Dorsolateral prefrontal cortex (tissue), 122 donors: ENCODE measurements at places on chromosomes 13 and 19.

DNA sequence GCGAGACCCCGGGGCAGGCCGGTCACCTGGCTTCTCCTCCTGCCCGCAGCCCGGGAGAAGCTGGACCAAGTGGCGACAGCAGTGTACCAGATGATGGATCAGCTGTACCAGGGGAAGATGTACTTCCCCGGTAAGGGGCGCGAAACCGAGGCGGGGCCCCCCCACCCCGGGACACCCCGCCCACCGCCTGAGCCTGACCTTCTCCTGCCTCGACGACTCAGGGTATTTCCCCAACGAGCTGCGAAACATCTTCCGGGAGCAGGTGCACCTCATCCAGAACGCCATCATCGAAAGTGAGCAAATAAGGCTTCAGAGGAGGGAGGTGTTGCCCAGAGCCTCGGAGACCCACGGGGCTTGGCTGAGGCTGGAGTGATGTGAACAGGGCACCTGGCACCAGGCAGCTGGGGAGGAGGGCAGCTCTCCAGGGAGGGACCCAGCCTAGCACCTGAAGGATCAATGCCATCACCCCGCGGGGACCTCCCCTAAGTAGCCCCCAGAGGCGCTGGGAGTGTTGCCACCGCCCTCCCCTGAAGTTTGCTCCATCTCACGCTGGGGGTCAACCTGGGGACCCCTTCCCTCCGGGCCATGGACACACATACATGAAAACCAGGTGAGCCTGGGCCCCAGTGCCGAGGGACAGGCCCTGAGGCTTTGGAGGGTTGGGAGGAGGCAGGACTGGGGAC, 629 bp downstream of the IZUMO4 start:
- DNase-seq: no peak

DNA sequence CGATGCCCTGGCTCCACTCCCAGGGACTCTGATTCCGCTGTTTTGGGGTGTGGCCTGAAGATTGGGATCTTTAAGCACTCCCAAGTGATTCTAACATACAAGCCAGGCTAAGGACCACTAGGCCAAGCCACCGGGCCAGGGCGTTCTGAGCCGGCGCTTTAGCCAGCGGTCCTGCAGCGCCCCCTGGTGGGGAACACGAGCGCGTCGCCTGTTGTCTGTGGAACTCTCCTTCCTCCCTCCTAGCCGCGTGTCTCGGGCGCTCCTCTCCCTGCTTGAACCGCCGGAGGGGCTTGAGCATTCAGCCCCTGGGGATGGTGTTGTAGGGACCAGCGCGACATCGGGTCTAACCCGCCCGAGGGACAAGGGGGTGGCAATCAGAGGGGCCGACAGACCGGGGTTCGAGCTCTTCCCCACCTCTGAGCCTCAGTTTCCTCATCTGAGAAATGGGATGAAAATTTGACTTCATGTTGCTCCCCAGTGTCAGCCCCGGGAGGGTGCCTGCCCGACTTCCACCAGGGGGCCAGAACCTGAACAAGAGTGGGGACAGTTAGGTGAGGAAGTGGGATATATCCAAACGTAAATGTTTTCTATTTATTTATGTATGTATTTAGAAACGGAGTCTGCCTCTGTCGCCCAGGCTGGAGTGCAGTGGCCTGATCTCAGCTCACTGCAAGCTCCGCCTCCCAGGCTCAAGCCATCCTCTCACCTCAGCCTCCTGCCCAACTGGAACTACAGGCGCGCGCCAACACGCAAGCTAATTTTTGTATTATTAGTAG, 18.0 kb upstream of the PNMA8B start:
- peak; percentile 86 for DNase-seq

GRCh38 chr13:19071161-19071936, 110.3 kb downstream of the TUBA3C start:
- no peak for DNase-seq

DNA sequence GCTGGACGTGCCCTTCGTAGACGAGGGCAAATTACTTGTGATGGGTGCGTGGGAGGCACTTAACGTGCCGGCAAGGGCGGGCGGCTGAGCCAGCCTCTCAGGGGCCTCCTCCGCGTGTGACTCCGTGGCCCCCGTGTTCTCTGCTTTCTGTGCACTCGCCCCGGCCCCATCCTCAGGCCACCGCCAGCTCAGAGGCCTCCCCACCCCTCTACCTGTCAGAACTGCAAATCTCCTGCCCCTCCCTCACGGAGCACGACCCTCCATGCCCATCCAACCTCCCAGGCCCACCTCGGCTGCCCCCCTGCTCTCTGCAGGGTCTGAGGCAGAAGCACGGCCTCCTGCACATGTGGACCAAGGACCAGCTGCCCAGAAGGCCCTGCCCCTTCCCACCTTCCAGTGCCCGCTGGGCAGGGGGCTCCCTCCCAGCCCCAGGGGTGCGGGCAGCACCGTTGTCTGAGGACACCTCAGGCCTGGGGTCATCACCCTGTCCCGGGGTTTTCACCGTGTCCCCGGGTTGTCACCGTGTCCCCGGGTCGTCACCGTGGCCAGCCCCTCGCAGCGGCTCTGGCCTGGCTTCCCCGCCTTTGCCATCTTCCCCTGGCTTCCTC, 44.5 kb downstream of the TMEM255B start:
- no peak for DNase-seq

DNA sequence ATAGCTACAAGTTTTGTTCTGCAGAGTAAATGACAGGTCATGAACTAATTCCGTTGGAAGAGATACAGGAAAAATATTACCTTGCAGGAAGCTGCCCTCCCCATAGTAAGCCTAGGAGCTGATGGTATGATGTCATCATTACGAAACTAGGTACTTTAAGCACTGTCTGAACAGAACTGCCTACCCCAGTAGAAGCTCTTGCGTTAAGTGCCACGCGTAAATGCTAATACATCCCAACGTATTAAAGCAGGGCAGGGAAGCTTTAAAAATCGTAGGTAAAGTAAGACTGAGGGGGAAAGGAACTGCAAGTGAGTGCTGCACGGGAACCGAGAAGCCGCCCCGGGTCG, 572 bp downstream of the UGGT2 start:
- DNase-seq: no peak

DNA sequence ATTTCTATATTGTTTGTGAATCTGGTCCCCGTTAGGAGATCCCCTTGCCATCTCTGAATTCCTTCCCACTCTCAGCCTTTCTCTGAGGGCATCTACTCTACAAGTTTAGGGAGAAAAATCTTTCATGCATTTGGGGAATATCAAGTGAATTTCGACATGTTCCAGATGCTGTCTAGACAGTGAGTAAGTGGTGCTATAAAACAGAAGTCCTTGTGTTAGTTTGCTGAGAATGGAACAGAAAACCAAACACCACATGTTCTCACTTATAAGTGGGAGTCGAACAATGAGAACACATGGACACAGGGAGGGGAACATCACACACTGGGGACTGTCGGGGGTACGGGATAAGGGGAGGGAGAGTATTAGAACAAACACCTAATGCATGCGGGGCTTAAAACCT, 5.1 kb downstream of the OR7A10 start:
- DNase-seq: no peak

DNA sequence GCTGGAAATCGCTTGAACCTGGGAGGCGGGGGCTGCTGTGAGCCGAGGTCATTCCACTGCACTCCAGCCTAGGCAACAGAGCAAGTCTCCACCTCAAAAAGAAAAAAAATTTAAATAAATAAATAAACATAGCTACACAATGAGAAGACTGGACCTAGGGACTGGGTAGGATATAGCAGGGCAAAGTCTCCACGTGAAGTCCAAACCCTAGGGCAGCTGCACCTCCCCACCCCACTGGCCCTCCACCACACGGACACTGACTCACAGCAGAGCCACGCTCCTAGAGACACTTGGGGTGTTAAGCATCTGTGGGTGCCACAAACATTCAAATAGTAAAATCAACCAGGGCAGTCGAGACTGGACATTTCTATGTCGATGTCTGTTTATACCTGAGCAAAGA, 7.1 kb downstream of the LATS2 start:
- DNase-seq: no peak

DNA sequence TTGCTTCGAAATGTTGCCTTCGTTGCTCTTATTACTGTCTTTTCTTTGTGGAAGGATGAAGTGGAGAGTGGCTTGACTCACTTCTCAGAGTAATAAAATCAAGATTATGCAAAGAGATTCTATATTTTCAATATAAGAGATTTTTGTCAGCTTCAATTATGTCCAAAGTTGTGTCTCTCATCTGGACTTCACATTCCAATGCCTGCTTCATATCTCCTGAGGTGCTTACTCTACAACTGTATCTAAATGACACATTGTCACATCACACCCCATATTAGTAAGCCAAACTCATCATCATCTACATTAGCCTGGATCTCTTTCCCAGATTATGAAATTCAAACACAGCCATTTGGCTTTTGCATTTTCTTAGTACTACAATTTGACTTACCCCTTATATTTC, 409.4 kb downstream of the DACH1 start:
- no peak for DNase-seq

GRCh38 chr13:97627566-97627965, 193.6 kb downstream of the RAP2A start:
- no peak for DNase-seq

DNA sequence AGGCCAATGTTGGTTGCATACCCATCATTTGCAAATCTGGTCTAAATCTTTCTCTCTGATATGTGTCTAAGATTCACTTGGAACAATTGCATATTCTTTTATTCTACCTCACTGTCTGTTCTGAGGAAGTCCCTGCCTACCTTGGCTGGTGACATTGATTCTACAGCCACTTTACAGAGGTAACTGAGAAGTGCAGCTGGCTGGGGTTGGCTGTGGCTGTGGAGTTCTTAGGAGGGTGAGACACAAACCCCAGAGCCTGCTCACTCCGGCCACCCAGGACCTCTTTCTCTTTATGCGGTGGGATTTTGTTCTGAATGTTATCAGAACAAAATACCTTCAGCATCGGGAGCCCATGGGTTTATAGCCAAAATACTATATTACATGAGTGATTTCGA, 54.5 kb upstream of the IRS2 start:
- DNase-seq: no peak

DNA sequence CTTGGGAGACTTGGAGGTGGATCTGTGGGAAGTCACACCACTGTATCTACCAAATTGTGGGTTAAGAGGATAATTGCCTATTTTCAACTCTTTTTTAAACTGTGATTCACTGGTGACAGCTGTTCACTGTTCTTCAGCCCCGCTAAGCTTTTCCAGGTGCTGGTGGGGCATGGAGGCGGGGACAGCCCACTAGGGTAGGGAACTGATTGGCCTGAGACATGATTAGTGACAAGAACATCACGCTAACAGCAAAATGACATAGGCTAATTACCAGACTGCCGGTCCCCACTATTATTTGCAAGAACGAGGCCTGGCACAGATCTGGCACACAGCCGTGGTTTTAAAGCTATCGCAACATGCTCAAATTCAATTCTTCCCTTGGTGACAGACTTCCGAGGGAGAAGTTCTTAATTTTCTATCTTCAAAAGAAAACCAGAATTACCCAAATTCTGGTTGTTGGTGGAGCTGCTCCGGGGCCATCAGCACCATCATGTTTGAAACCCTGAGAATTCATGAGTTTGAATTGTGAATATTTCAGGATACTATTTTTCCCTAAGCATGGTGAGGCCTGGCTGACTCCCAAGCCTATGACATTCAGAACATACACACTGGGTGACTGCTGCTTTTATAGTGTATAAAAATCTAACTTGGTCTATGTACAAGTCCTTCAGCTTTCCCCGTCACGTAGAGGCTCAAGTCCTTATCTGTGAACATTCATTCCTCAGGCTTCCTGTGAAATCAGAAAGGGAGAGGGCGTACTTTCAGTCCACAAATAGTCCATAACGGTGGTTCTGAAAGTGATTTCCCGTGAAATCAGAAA, 17.9 kb downstream of the DOCK9 start:
- DNase-seq: no peak

- DNase-seq: no peak
Observed at GRCh38 chr13:27712421-27712820, 79.9 kb upstream of the GSX1 start.

- DNase-seq: no peak
Observed at GRCh38 chr13:50006426-50007135, 8.7 kb upstream of the KCNRG start.

DNA sequence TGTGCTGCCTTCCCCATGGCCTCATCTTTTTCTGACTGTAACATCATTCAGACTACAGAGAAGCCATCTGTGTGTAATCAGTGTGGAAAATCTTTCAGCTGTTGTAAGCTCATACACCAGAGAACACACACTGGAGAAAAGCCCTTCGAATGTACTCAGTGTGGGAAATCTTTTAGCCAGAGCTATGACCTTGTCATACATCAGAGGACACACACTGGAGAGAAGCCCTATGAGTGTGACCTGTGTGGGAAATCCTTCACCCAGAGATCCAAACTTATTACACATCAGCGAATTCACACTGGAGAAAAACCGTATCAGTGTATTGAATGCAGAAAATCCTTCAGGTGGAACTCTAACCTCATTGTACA, 17.2 kb upstream of the ZNF8 start:
- no peak for DNase-seq

DNA sequence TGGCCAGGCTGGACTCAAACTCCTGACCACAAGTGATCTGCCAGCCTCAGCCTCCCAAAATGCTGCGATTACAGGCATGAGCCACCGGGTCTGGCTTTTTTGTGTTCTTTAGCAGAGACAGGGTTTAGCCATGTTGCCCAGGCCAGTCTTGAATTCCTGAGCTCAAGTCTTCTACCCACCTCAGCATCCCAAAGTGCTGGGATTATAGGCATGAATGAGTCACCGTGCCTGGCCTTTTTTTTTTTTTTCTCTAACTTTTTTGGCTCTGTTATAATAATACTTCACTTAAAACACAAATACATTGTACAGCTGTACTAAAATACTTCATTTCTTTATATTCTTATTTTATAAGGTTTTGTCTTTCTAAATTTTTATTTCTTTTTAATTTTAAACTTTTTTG, 599.5 kb upstream of the PCDH9 start:
- no peak for DNase-seq

DNA sequence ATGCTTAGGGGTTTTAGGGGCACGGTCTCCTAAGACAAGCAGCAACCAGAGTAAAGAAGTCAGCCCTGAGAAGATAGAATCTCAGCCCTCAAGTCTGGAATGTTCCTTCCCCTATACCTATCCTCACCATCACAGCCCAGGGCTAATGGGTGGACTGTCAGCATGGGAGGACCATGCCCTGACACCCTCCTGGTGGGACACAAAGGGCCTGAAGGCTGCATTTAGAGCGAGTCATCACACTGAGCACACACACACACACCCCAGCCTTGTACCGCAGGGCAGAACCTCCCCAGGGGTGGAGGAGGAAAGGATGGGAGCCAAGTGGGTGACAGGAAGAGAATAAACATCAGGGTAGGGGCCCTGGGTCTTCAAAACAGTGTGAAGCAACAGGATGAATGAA, 174.8 kb upstream of the SERP2 start:
- no peak for DNase-seq

DNA sequence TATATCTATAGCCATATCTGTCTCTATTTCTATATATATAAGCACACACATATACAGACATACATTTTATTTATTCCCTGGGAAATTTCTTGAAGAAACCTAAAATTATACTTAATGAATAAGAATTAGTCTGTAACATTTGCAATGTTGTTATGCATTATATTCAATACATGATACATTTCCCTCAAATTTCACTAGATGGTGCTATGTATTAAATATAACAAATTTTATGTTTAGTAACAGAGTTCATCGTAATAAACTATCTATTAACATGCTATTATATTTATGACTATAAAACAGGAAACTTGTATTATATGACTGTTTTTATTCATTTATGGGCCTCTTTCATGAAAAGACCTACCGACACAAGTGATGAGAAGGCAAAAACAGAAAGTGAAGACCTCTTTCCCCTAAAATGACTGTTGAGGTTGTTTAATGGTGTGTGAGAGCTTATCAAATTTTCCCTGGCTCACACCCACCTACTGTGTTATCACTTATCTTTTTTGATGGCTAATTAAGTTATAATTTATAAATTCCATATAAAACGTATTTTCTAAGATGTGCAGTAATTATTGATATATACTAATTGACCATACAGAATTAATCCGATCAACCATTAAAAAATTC, 881.9 kb downstream of the SLITRK6 start:
- DNase-seq: no peak
